A673 (cell line): ENCODE measurements at places on chromosomes 12 and 14.
A peak's percentile ranks its signal among the peaks of the same experiment; 100 is the strongest.

- DNase-seq: no peak
Observed at GRCh38 chr12:2980630-2981029, 21.4 kb downstream of the TEAD4 start.

- no peak for DNase-seq
Observed at GRCh38 chr12:31647086-31647491, 12.4 kb upstream of the ETFBKMT start.

GRCh38 chr14:90733139-90733808 is 83.0 kb downstream of the TTC7B start:
- no peak for DNase-seq

- no peak for DNase-seq
Observed at GRCh38 chr12:72453550-72453949, 181.4 kb downstream of the TRHDE start.

DNA sequence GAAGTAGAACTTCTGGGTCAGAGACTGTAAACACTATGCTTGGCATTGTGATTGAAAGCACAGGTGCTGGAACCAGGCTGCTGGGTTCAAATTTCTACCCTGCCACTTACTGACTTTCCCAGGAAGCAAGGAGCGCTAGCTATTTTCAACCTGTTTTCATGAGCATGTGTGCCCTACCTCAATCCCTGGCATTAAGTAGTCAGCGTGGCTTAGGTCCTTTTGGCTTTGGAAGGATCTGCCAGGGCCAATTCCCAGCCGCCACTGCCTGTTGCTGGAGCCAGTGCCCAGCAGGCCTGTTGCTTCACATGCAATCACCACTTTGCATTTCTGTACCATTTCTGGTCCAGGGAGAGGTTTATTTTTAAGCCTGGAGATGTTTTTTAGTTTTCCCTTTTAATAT is 196.3 kb downstream of the TRHDE start:
- DNase-seq: no peak

- peak; percentile 64 for DNase-seq
Observed at GRCh38 chr14:61388173-61388975, 67.0 kb downstream of the PRKCH start.

DNA sequence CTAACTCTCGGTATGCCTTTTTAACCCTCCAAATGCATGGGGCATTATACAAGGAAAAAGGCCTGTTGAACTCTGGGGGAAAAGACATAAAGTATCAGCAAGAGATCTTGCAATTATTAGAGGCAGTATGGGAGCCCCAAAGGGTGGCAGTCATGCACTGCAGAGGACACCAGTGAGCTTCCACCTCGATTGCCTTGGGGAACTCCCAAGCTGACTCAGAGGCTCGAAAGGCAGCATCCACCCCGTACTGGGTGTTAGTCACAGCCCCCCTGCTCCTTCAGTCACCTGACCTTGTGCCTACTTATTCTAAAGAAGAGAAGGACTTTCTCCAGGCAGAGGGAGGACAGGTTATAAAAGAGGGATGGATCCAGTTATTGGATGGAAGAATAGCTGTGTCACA is 781.4 kb upstream of the TMEM132C start:
- DNase-seq: peak; percentile 14
